NCI-H774 (cell line): ENCODE measurements at places on chromosomes 5 and 9.

- DNase-seq = no peak
Measured at GRCh38 chr9:89848060-89849040, 243.5 kb downstream of the GADD45G start.

DNA sequence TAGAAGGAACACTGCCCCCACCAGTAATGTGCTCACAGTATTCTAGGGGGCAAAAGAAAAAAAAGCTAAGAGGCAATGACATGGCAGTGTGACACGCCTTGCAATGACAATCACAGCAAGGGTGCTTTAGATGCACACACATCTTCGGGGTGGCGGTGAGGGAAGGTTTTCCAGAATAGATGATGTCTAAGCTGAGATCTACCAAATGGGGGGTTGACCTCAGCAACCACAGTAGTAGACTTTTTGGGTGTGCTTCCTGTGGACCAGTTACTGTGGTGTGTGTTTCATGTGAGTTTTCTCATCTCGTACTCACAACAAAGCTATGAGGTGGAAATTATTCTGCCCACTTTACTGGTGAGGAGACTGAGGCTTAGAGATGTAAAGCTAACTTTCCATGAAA is 10.2 kb upstream of the IL12B start:
- DNase-seq = no peak

GRCh38 chr9:107751567-107752210 is 262.1 kb upstream of the KLF4 start:
- no peak for DNase-seq

- DNase-seq = no peak
Measured at GRCh38 chr9:135247227-135247930, 159.9 kb downstream of the OLFM1 start.

- DNase-seq = no peak
Measured at GRCh38 chr5:92019376-92019990, 636.4 kb upstream of the ARRDC3 start.

DNA sequence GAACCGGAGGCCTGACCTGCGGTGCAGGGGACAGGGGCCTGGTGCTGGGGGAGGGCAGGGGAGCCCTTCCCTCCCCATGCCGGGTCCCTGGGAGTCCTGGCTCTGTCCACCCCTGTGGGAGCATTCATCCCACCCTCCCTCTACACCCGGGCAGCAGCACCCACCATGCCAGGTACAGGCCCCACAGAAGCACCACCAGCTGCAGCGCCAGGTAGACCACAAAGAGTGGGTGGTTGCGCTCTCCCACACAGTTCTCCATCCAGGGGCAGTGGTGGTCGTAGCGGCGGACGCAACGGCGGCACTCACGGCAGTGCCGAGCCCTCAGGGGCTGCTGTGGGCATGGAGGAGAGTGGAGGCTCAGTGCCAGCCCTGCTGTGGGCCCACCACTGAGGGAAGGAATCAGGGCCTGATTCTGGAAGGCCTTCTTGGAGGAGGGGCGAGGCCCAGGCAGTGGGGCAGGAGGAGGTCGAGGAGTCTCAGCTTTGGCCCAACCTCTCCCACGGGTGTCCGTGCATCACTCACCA is 2.4 kb downstream of the ZDHHC12 start:
- no peak for DNase-seq

DNA sequence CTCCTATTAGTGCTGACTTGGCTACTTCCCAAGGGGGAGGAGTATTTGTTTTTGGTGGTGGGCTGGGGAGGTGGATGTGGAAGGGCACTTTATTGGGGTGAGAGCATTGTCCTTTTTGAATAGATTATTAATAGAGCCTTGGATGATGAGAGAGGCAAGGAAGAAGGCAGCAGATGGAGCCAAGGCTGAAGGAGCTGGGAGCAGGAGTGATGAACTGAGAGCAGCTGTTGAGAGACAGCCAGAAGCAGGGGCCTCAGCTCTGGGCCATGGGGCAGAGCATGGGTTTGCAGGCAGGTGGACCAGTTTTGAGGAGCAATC is 29.6 kb downstream of the RGS3 start:
- no peak for DNase-seq

GRCh38 chr9:96061293-96061987 is 185.9 kb downstream of the ERCC6L2 start:
- no peak for DNase-seq

DNA sequence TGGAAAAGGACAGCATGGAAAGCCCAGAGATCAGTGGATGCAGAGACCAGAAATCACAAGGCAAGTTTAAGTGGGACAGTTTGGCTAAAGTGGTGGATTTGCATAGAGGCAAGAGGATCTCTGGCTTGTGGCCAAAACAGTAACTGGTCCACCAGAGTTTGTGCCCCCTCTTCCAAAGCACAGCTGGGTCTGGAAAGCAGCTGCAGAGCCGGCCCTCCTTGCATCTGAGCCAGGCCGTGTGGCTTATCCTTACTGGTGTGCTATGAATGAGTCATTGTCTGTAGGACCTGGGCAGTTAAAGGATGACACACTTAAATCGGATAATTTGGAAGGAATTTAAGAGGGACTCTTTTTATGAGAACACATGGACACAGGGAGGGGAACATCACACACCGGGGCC is 146.6 kb downstream of the PIP5K1B start:
- DNase-seq = no peak
